ENCODE measurements at places on chromosomes 12 and 14.

DNA sequence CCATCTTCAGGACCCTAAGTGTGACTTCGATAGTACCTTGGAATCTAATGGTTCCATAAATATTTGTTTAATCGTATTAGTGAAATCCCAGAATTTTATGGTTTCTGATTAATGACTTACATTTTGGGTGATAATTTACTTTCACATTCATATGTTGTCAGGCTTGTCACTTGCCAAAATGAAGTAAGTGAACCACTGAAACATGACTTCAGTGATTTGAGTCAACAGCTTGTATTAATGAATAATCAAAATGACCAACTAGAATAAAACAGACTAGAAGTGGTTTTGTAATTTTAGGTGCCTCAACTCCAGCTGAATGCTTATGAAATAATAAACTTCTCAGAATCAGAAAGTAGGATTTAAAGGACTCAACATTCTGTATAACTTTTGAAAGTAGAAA is 517.1 kb downstream of the PRKD1 start:
- no peak for DNase-seq

DNA sequence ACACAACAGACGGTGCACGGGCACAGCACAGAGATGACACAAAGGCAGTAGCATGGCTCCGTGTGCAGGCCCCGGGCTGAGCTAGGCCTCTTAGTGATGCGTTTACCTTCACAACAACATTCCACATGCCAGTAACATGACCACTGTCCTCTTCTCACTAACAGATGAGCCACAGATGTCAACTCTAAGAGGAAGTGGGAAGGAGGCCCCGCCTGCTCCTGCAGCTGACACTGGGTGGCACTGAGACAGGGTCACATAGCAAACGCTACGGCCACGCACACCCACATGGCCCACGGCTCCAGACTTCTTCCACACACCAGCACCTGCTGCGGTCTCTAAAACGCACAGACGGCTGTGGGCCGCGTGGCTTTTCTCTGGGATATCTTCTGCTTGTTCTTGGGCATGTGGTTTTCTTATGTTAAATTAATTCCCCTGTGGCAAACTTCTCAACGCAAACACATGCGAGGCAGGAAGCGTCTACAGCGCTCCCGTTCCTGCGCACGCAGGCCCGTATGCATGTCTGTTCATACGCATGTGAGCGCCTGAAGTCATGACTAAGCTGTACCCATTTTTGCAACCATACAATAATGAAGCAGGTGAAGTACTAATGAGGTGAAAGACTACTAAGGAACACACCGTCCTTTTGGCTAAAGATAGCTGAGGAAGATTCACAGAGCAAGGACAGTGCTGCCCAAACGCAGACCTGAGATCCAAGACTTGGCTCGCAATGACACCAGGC is 26.8 kb downstream of the AMN start:
- peak; percentile 52 for DNase-seq

DNA sequence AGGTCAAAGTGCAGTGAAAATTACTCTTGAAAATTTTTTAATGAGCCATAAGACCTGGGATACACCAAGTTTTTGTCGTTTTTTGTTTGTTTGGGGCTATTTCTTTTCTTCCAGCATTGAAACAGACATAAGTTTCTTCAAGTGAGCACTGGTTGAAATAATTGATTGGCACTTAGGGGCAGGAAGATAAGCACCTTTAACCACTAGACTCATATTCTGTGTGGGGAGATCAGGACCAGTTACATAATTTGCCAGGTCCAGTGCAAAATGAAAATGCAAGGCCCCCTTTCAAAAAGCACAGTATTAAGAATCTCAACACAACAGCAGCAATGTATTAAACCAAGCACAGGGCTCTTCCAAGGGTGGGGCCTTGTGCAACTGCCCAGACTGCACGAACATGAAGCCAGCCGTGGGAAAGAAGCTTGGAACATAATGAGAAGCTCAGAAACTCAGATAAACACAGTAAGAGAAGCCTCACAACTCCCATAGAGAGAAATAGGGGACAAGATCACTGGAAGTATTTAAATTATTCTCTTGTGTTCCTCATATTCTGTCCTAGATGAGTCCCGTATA is 3.2 kb upstream of the TCP11L2 start:
- DNase-seq = no peak

GRCh38 chr14:64656986-64657385 is 47.2 kb upstream of the PLEKHG3 start:
- DNase-seq = no peak

GRCh38 chr12:31600252-31600651 is 9.3 kb upstream of the DENND5B start:
- DNase-seq = no peak

All from GM13976 (cell line).